Frontal cortex (tissue), 4 donors: ENCODE measurements at places on chromosomes 6 and 20. TPM values are rescaled to one million over a fixed set of nuclear protein-coding genes. Genes with fewer than 3 reads are reported as not detected.

- no peak for DNase-seq
Observed at GRCh38 chr6:170000071-170000843, 248.8 kb downstream of the ERMARD start.

- no peak for DNase-seq
Observed at GRCh38 chr6:33750244-33750991, 3.7 kb upstream of the IP6K3 start.

The PLEKHG1 gene
- 9.0 TPM for total RNA-seq

The PACRG gene
- total RNA-seq: 7.3 TPM

- no peak for DNase-seq
Observed at GRCh38 chr6:159212525-159213280, 43.5 kb downstream of the FNDC1 start.

GRCh38 chr6:79780881-79781280 lies 149.8 kb downstream of the SH3BGRL2 start:
- no peak for DNase-seq

- DNase-seq: no peak
Observed at GRCh38 chr6:81166770-81167169, 585.7 kb downstream of the TENT5A start.

The ZNF311 gene
- total RNA-seq: 6.9 TPM

The NT5E gene
- total RNA-seq: 8.2 TPM

The LY6G6F gene
- not detected for total RNA-seq

GRCh38 chr6:110527516-110527915 lies 51.1 kb upstream of the SLC22A16 start:
- DNase-seq: no peak

DNA sequence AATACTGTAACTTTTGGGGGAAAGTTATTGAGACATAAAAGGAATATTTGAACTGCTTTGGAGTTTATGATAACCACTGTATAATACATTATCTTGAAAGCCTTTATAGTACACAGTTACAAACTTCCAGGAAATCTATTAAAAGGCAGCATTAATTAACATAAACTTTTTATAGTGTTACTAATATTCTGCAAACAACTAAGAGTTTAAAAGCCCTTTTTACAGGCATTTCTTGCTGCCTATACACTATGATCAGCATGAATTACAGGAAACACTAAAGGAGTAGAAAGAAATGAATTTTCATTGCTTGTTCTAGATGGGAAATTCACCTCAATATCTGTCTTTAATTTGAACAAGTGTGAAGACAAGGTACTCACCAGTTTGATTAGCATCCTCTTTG lies 252.3 kb upstream of the ZFP64 start:
- DNase-seq: no peak

The IL17A gene
- total RNA-seq: not detected

The RWDD1 gene
- total RNA-seq: 26.5 TPM

DNA sequence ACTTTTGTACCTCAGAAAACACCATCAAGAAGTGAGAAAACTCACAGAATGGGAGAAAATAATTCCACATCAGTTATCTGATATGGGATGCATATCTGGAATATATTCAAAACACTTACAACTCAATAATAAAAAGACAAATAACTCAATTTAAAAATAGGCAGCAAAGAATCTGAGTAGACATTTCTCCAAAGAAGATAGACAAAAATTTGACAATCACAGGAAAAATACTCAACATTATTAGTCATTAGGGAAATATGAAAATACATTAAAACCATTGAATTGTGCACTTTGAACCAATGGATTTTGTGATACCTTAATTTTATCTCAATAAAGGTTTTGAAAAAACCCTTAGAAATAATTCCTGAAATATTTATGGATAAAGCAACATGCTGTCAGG lies 36.9 kb upstream of the STMND1 start:
- no peak for DNase-seq
